WTC11 (cell line): ENCODE measurements at places on chromosomes 16 and 17. TPM values are rescaled to one million over a fixed set of nuclear protein-coding genes. Genes with fewer than 3 reads are reported as not detected.

Gene HS3ST4
- total RNA-seq: 5.1 to 5.4 TPM (median 5.4 TPM) in 3 replicates

Gene CD68
- total RNA-seq: 0.41 to 0.87 TPM (median 0.72 TPM) in 3 replicates

Gene COPZ2
- total RNA-seq: 0.37 to 0.44 TPM in 2 of 3 replicates, not detected in the other

Gene CTF1
- total RNA-seq: 1.4 to 1.9 TPM (median 1.6 TPM) in 3 replicates
